ENCODE measurements at places on chromosomes 6 and 20.

DNA sequence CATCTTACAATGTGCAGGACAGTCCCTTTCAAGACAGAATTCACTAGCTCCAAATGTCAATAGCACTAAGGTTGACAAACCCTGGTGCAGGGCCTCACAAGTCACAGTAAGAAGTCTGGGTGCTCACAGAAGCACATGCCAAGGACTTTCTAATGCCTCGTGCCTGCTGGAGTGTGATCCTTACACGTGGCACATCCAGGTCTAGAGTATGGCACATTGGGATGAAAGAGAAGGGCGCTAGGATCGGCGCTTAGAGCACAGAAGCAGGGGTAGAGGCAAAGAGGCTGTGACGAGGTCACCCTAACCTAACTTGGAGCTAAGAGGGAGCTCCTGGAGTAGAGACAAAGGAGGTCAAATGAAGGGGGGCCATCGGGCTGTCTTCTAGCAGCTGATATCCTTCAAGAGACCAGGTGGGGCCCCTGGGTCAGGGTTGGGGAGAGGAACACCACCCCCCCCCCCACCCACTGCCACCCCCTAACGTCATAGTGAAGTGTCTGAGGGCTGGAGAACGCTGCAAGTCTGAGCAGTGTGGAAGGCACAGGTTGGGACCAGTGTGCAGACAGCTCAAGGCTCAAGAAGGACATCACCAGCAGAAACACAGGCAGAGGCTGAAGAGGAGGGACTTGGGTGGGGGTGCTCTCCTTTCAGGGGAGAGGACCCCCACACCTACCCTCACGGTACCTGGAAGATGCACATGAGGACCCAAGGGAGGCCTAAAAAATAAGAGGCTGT lies 97.8 kb upstream of the MRPS10 start:
- DNase-seq, result no peak

GRCh38 chr20:12902992-12903391 lies 105.8 kb upstream of the SPTLC3 start:
- no peak for DNase-seq

- DNase-seq, result no peak
Observed at GRCh38 chr6:56093776-56094175, 153.6 kb downstream of the COL21A1 start.

DNA sequence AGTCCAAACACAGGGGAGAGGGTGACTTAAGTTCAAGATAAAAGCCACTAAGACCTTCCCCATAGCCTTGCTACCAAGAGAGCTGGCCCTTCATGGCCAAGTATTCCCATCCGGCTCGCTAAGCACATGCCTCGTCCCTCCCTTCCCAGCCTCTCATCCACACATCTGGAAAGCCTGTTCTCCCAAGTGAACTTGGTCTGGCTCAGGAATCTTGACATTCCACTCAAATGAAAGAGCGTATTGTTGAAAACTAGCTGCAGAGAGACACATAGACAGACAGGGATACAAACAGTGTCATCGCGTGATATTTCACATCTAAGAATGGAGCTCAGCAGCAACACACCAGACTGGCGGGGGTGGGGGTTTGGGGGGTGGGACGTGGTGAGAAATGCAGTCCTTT lies 182.8 kb upstream of the FOXQ1 start:
- no peak for DNase-seq

DNA sequence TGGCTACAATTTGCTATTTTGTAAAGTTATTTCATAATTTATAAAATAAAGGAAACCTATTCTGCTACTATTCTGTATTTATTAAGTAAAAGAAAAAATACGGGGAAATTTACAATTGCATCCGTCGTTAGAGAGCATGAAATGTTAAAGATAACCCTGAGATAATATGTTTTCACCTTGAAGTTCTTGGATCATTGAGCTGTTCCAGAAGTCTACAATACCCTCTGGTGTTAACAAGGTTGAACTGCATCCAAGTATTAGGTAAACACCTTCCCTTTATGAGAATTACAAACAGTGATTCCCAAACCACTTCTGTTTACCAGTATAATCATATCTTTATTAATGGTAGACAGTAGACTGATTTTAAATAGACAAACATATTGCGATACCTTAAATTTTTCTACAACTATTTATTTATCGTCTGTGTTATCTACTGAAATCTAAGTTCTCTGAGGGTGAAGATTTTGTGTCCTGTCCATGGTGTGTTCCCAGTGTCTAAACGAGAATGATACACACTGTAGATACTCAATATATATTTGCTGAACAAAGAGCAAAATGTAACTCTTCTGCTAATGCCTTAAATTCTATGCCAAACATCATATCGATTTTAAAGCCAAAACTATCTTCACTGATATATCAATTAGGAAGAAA lies 28.2 kb downstream of the TBC1D32 start:
- DNase-seq, result no peak

DNA sequence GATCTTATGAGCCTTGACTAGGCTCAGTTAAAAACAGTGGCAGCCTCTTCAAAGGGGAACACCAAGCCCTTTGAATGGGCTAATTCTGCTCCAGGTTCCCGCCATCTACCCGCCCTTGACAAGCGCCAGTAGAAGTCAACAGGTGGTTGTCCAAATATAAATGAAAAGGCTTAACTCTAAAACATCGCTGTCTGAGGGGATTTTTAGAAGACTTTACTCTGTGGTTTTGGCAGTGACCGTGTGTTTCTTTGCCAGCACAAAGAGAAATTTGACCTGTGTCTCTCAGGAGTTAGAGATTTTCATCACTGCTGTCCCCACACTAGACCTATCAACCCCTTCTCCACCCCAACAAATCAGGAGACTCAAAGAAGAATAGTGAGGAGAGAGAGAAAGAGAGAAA lies 19.8 kb upstream of the SIM1 start:
- DNase-seq, result no peak

DNA sequence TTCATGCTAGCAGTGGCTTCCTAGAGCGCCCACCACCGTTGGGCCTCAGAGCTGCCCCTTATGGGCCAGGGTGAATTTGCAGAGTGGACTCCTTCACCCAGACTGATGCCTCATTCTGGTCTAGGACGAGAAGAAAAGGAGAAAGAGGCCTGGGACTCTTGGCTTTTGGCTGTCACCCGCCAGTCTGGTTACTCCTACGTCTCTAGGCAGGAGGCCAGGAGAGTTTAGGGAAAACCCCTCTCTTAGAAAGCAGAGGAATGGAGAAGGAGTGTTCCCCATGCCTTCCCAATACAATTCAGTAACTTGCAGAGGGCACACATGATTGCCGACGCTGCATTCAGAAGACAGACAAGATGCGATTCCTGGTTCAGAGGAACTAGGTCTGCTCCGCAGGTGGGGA lies 70.1 kb downstream of the CDC5L start:
- DNase-seq, result no peak

DNA sequence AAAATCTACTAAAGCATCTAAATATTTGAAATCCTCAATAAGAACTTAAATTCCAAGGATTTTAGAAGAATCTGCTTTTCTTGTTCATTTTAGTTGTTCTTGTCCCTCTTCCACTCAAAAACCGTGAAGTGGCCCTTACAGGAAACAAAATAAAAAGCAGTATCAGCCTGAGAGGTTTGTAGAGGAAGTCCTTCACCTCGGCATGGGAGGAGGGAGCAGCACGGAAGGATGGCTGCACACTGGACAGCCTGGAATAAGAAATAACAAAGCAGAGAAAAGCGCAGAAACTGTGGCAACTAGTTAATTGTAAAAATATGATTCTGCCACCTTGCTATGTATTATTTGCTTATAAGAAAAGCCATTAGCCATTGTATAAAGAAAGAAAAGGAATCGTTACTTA lies 46.1 kb downstream of the RALGAPA2 start:
- DNase-seq, result no peak

DNA sequence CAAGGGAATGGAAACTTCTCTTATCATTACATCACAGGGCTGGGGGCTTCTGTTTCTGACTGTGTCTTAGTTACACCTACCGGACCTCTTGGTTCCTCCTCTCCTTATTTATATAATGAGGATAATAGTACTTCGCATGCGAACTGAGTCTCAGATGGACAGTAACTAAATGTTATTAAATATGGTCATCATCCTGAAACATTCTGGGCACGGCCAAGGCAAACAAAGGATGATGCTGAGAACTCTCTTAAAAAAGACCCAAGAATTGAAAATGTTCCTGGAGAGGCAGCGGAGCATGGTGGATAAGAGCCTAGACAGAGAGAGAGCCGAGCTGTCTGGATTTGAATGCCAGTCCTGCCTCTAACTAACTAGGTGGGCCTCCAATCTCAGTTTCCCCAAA lies 119.8 kb upstream of the SASH1 start:
- DNase-seq, result no peak

DNA sequence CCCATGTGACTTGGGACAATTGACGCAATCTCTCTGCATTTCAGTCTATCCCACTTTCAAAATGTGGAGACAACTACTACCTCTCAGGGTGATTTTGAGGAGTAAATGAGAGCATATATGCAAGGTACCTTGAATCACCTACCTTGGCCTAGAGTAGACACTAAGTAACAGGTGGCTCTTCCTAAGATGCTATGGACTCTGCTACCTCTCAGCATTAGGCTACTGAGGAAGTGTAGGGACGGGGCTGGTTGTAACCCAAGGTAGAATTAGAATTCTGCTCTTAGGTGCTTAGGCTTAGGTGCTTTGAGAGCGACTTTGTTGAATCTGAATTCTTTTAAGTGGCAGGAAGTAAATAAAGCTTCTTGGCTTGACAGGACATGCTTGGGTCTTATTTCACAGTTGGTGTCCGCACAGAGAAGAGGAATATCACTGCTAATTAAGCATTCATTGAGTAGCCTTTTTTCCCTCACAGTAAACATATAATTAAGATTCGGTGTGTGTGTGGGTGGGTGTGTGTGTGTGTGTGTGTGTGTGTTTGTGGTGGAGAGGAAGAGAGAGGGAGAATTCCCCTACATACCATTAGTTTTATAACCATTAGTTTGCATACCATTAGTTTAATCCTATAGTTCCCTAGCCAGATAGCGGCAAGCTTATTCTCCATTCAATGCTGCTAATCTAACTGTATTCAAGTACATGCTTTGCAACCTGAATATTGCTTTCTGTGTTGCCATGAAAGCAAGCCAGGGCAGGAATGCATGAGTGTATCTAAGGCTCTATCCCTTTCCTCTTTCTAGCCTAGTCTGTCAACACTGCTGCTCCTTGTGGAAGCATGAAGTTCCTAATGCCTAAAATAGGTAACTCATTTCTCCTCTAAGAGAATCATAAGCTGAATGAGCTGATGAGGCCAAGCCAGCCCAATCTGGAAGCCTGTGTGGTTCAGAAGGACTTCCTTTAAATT lies 112.5 kb downstream of the IPCEF1 start:
- DNase-seq, result no peak

DNA sequence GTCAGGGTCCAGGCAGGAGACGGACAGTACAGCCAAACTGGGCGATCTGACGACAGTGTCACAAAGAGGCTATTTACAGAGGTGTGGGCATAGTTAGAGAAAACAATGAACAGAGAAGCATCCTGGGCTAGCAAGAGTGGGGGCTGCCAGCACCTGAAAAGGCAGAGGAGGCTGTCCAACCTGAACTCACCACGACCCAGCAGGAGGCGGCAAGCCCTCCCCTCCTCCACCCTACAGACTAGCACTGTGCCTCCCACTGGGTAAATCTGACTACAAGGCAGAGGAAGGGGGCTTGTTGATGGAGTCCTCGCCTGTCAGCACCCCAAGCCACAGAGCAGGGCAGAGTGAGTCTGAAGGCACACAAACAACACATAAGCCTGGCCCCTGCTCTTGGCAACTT lies 52.8 kb upstream of the CDYL start:
- DNase-seq, result no peak

GRCh38 chr20:48684501-48685041 lies 143.2 kb downstream of the PREX1 start:
- DNase-seq, result no peak

DNA sequence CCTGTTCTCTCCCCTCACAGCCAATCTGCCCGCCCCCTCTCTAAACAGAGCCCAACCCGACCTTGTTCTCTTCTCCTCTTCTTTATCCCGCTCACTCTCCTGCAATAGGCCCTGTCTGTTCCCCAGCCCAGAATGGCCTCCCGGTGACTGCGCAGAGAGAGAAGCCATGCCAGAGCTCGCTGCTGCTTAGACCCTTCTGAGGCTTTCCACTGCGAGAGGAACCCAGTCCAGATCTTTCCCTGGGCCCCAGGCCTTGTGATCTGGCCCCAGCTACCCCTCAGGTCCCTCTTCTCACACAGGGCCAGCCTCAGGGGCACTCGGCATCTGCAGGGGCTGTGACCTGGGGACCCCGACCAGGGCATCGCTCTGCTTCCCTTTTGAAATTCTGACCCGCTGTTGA lies 58.1 kb downstream of the TMEM242 start:
- DNase-seq, result no peak

GRCh38 chr6:139676718-139677117 lies 302.3 kb upstream of the CITED2 start:
- DNase-seq, result no peak

DNA sequence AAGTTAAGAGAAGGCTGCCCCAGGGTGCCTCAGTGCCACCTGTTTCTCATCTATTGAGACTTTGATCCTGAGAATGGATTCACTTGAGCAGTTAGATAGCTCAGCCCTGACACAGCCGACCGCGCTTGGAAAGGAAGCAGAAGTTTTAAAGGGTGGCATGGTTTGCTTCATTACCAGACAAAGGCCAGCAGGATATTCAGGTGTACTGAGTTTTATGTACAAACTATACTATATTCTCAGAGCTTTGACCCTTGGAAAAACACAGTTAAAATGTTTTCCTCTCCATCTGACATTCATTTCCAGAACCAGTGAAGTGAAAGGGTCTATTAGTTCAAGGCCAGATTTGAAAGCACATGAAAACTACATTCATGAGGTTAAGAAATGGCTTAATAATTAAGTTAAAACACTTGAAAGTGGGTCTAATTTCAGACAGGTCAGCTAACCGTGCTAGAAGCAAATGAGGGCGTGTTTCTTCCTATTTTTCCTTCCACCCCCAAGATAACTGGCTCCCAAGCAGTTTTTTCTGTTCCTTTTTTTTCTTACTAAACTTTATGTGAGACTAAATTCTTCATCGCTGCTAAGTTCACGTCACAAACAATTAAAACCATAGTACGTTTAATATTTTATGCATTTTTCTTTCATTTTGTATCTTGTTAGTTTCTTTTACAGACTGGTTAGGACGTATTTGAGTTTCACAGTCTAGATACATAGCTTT lies 385.3 kb upstream of the SOX4 start:
- DNase-seq, result no peak

DNA sequence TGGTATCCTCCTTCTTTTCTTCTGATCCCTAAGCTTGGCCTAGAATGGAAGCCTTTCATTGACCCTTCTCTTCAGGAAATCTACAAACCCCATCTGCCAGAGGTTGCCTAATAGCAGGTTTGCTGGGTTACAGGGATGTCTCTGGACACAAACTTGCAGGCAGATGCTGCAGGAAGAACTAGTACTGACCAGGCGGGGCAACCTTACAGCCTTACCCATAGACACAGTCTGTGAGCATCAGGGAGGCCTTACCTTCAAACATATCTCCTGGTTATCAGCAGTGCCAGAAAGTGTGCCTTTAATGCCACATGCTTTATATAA lies 2.6 kb downstream of the SCUBE3 start:
- DNase-seq, result no peak

- no peak for DNase-seq
Observed at GRCh38 chr6:11155589-11155988, 44.1 kb upstream of the ERVFRD-1 start.

GRCh38 chr6:40586369-40587201 lies 579 bp downstream of the LRFN2 start:
- DNase-seq, result no peak

- DNase-seq, result no peak
Observed at GRCh38 chr6:154402081-154402780, 45.6 kb upstream of the IPCEF1 start.

GRCh38 chr20:278181-278580 lies 12.4 kb downstream of the C20orf96 start:
- no peak for DNase-seq

- DNase-seq, result no peak
Observed at GRCh38 chr20:62656197-62656918, 14.1 kb downstream of the SLCO4A1 start.

GRCh38 chr6:16799279-16800193 lies 38.3 kb upstream of the ATXN1 start:
- no peak for DNase-seq

Measured in nucleus accumbens (tissue), 56 donors.